ENCODE measurements at places on chromosomes 4 and X.

- DNase-seq, result no peak
Observed at GRCh38 chr4:7252510-7253340, 60.4 kb downstream of the SORCS2 start.

GRCh38 chr4:17708992-17709762, 72.2 kb downstream of the FAM184B start:
- no peak for DNase-seq

DNA sequence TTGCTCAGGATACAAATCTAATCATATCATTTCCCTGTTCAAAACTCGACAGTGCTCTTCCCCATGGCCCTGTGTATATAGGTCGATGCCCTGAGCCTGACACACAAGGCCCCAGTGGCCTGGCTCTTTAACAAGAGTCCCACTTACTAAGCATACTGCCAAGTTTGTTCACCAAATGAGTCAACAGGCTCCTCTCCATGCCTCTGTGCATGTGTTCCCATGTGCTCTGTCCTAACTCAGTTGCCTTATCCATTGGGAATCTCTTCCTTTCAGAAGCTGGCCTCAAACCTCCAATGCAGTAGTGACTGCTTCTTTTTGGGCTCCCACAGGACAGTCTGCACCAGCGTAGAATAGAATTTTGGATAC, 18.9 kb upstream of the CXCR3 start:
- no peak for DNase-seq

DNA sequence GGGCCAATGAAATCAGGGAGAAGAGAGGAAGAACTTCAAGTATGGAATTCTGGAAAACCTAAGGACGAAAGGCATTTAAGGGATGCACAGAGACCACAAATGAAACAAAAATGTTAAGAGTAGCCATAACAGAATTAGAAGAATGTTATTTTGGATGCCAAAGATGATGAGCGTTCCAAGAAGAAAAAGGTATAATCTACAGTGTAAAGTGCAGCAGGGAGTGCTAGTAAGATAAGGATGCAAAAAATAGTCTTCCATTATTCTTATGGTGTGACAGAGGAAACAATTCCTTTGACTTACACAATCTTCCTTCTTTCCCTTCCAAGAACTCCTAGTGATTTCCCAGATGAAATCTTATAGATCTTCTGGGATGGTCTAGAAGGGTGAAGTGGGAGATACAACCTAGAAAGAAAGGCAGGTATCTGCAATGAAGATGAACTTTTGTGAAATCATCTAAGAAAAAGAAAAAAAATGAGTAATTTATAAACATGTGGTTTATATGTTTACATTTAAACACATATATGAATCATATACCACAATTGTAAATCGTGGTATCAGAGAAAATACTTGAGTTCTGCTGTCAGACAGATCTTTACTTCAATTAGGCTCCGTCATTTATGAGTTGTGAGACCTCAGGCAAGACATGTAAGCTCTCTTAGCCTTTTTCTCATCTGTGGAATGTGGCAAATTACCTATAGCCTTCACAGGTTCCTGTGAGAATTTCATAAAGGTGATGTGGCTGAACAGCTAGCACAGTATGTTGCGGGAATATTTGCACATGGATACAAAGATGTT, 8.1 kb downstream of the MORF4L2 start:
- no peak for DNase-seq

GRCh38 chr4:162841753-162842152, 324.9 kb downstream of the NAF1 start:
- DNase-seq, result no peak

DNA sequence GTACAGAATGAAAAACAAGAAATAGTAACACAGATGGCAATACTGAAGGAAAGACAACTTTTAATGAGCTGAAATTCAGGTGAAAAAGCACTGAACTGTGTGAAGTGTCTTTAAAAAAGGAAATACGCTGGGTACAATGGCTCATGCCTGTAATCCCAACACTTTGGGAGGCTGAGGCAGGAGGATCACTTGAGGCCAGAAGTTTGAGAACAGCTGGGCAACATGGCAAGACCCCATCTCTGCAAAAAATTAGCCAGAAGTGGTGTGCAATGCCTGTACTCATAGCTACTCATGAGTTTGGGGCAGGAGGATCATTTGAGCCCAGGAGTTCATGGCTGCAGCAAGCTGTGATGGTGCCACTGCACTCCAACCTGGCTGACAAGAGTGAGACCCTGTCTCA, 59.8 kb upstream of the COX18 start:
- no peak for DNase-seq

DNA sequence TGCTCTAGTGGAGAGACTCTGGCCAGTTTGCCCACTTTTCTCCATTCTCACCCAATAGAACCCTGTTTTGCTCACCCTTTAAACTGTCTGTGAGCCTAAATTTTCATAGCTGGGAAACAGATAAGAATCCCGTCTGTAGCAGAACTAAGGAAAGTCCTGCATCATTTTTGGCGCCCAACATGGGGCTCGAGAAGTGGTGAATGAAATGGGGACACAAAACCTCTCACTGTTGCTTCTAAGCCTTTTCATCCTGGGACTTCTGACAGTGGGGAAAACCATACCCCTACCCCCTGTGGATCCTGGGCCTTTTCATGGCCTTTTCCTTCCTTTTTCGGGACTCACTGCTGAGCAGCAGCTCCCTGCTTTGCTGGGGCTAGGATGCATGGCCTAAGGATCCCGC, 189.9 kb downstream of the INPP4B start:
- peak; percentile 1 for DNase-seq

DNA sequence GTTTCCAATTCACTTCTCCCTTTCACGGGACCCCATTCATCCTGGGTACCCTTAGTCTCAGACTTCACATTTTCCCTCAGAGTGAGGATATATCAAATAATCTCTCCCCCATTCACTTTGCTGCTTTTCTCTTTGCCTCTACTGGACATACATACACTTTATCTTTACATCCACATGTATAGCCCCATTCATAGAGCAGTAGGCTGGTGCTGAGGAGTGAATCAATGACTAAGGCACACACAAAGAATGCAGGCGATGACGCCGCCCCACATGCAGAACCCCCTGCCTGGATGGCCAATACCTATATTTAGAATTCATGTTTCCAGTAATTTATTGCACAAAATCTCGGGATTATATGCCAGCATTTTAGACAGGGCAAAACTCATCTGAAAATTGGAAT, 554.3 kb upstream of the TENM3 start:
- DNase-seq, result no peak

DNA sequence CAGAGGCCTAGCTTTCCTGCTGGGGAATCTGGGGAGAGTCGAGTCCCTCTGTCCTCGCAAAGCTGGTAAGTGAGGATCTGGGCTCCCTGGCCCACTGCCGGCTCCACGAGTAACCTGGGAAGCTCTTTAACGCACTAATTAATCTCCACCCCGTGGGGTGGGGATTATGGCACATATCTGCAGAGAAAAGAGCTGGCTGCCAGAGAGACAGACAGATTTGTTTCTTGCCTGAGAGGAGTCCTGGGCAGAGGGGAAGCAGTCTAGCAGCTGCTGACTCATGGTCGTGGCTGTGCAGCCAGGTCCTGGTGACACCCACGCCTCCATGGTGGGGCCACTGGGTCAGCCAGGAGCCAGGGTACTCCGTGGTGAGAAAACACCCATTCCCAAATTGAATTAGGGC, 14.0 kb downstream of the SORCS2 start:
- no peak for DNase-seq

- no peak for DNase-seq
Observed at GRCh38 chr4:13355111-13355880, 128.8 kb downstream of the RAB28 start.

DNA sequence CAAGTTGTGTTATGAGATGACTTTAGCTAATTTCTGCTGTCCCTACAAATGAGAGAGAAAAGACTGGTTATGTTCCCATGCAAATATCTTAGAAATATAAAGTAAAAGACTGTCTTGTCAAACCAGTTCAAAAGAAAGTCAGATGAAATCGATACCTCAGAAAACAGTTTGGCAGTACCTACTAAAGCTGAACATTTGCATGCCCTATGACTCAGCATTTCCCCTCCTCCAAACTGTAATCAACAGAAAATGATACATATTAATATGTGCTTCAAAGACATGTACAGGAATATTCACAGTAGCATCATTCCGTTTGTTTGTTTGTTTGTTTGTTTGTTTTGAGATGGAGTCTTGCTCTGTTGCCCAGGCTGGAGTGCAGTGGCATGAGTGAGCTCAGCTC, 90.3 kb downstream of the ARX start:
- DNase-seq, result no peak

DNA sequence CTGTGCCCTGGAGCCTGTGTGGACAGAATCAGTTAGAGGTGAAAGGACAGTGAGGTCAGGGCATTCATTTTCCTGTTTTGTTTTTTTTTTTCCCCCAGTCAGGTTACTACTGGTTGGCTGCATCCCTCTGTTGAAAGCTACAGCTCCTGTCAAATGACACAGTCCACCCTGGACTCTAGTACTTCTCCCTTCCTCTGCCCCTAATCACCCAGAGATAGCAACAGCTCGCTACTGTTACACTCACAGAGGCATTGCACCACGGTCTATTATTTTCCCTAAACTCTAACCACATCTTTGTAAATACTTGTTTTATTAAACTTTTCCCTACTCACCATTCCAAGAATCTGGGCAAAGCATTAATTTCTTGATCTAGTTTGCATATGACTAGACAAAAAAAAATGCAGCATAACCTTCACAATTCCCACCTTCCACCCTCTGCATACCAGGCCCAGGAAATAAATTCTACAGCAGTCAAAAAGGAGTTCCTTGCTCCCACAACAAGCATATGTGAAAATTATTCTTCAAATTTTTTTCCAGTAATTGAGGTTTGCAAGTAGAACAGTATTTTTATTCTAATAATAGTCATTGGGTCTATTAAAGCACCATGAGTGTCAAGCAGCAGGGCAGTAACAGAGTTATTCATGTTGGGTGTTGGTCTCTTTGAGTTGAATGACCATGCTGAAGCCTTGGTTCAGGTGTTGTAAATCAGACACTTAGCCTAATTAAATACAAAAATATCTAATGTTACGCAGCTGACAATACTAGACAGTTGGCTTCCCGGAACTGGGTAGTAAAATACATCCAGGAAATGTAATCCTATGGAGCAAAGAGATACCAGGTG, 329.2 kb downstream of the INPP4B start:
- DNase-seq, result no peak

GRCh38 chr4:26105337-26105736, 191.3 kb downstream of the SMIM20 start:
- no peak for DNase-seq
